ENCODE measurements at places on chromosomes 2 and 18.

- DNase-seq = no peak
Measured at GRCh38 chr2:11237122-11237521, 81.9 kb downstream of the SLC66A3 start.

DNA sequence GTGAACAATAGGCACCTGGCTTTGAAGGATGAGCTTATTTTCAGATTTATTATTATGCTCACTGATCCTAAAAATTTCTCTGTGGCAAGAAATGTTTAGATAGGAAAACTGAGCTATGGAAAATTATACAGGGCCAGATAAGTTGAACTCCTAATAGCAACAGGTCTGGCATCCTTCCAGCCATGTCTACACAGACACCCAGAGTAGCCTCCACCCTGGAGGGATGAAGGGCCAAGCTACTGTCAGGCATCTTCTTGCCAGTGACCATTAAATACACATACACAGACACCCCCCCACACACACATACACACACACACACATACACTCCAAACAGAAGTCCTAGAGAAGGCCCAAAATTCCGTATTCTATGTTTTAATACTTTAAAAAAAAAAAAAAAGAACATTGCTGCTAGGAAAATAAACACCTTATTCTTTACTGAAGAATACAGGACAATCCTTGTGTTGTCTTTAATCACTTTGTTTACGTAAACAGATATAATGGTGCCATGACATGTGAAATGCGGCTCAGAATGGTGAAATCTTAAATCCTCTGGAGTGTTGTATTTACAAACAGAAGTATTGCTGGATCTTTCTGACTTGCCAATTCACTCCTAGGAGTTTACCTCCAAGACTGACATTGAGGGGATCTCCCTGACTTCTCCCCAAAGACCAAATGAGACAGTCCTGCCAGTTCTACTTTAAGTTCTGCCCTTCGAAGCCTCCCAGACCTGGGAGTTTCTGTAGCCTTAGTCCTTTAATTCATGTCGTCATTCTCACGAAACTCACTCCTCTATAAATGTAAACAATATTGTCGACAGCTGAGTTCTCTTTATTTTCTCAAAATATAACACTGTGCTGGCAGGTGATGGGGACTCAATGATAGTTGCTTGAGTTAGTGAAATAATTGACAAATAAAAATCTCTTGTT lies 163.1 kb downstream of the ANTXR1 start:
- DNase-seq = peak; percentile 55

DNA sequence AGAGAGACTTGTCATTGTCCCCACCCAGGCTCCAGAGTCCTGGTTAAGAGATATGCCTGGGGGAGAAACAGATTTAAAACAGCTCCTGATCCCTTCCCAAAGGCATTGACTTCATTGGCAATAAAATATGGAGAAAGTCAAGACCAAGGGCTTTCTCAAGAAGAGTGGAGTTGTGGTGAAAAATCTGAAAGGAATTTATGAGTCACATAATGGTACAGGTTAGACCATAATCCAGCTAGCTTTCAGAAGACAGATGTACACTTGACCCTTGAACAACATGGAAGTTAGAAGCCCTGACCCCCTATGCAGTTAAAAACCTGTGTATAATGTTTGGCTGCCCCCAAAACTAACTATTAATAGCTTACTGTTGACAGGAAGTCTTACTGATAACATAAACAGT lies 599.1 kb upstream of the SOX11 start:
- no peak for DNase-seq

- no peak for DNase-seq
Measured at GRCh38 chr2:158979772-158980171, 11.3 kb downstream of the TANC1 start.

DNA sequence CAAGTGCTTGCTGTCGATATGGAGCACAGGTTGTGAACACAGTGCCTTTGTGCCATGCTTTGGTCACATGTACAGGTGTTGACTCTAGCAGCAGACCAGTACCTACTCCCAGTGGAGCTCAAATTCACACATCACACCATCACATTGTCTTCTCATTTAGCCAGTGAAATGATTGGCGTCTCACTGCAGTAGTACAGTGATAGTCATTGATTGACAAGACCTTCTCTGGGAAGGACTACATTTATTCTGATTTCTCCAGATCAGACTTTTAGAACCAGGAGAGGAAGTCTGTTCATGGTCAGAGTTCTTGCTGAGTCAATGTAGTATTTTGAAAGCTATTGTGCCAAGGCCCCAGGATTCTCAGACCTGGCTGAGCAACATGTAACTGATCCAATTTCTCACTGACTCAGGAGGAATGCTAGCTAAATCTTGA lies 75.2 kb downstream of the FMNL2 start:
- peak; percentile 72 for DNase-seq

- DNase-seq = no peak
Measured at GRCh38 chr18:3920832-3921231, 470.9 kb downstream of the TGIF1 start.

DNA sequence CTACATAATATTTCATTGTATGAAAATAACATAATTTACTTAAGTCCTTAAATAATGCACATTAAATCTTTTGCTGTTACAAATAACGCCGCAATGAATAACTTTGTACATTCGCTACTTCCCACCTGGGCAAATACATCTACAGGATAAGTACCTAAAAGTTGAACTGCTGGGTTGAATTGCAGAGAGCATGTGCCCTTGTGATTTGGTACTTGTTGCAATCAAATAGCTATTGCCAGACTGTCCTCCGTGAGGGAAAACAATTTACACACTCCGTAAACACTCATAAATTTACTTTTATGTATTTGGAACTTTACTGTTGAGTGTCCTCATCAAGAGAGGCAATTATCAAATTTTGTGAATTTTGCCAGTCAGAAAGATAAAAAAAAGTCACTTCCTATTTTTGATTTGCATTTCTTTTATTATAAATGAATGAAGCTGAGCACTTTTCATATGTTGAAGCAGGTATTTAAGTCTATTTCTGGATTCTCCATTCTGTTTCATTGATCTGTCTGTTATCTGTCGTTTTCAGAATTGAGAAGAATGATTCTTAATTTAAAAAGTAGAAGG lies 140.8 kb upstream of the SERTAD2 start:
- no peak for DNase-seq

DNA sequence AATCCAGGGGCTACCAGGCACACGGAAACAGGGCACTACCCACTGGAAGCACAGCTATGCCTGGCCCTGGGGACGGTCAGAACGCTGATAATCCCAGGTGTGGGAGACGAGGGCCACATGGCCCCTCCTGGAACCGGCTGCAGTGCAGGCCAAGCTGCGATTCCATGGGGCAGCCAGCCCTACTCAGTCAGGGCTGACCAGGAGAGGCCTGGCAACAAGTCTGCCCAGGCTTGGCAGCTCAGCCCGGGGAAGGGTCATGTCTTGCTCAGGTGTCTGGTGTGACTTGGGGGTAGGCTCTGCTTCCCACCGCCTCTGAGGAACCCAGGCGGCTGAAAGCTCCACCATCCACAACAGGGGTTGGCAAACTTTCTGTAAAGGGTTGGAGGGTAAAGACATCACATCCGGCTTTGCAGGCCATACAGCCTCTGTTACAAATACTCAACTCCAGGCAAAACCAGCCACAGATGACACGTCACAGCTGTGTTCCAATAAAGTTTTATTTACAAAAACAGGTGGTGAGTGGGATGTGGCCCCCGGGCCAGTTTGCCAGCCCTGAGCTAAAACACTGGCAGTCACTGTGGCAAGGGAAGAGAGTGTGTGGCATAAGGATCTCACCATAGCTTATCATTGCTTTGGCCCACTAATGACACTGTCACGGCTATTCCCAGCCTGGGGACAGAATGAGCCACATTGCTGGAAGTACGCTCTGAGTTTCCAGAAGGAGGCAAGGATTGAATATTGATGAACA lies 85.2 kb downstream of the NDUFA10 start:
- DNase-seq = no peak

- peak; percentile 33 for DNase-seq
Measured at GRCh38 chr2:38233231-38233983, 143.7 kb downstream of the ATL2 start.

DNA sequence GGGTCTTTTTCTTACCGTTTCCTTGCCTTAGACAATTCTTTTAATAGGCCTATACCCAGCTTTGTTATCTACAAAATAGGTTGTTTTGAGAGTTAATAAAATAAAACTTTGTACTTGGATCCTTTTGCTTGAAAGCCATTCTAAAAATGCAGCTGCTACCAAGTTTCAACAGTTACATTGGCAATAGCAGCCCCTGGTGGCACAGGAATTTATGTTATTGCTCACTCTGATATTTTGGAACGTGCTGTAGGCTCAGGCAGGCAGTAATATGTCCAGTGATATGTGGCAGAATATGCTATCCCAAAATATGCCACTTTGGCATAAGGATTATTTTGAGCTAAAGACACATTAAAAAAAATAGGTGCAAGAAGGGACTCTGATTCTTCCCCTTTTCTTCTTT lies 6.7 kb upstream of the COMMD1 start:
- peak; percentile 43 for DNase-seq

- peak; percentile 7 for DNase-seq
Measured at GRCh38 chr2:235762832-235763598, 269.2 kb downstream of the AGAP1 start.

DNA sequence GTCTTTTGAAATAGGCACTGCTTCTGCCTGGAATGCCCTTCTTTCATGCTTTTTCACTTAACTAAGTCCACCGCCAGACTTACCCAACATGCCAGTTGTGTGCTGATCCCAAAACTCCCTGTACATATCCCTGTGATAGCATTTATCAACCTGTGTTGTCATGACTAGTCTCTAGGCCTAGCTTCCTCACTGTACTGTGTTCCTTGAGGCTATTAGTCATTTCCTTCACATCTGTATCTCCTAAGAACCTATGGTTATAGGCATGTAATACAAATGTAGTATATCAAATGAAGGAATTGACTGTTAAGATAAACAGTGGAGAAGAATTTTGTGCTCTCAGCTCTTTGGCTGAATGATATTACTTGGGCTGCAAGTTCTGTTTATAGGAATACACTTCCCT lies 184.3 kb downstream of the CYRIA start:
- DNase-seq = no peak

DNA sequence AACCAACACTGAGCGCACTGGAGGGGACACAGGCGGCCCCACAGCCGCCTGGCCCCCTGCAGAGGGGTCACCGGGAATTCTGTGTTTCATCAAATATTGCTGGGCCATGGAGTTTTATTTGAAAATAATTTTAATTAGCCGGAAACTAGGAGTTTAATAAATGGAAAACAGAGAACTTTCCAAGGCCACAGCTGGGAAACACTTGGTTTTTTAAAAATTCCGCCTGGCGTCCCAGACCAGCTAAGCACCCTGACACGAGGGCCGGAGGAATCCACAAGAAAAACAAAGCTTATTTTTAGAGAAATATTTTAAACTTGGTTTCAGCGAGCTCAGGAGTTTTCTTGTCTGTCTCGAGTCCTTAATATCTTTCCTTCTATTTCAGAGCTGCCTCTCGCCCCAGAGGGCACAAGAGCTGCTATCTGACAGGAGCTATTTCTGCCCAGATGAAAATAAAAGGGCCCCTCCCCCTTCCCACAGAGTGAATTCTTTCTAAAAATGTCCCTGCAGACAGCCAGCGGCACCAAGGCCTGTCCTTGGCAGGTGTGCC lies 8.2 kb downstream of the ZFP36L2 start:
- DNase-seq = no peak

DNA sequence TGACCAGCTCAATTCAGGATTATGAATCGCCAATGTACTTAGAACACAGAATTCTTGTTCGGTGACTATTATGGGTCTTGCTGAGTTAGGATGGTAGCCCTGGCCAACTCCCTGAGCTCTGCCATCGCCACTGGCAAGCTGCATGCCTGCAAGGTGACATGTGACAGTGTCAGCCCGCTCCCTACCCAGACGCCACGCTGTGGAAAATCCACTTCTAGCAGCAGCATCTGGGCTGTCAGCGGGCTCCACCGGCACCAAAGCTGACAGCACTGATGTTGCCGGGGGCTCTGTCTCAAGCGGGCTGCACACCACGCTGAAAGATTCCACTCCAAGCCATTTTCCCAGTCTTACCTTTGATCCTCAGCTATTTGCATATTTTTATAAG lies 100.7 kb downstream of the MYT1L start:
- no peak for DNase-seq

DNA sequence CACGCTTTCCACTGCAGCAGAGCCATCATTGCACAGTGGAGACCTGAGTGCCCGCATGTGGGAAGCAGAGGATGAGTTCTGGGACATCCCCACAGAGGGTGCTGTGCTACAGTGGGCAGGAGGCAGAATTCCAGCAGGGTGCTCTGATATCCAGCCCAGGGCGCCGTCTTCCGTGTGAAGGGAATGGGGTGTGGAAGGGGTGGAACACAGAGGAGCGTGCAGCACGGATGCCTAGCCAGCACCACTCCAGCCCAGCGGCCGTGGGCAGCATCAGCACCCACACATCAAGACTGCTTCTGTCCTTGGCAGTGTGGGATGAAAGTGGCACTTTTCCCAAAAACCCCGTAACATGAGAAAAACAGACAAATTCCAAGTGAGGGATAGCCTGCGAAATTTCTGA lies 134.3 kb downstream of the ZNF236 start:
- no peak for DNase-seq

DNA sequence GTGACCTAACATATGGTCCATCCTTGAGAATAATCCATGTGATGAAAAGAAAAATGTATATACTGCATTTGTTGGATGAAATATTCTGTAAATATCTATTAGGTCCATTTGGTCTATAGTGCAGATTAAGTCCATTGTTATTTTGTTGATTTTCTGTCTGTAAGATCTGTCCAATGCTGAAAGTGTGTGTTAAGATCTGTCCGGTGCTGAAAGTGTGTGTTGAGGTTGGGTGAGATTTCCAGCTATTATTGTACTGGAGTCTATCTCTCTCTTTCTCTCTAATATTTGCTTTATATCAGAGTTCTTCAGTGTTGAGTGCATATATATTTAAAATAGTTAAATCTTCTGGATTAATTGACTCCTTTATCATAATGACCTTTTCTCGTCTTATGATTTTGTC lies 828.8 kb upstream of the CRIM1 start:
- peak; percentile 0 for DNase-seq

GRCh38 chr2:232290668-232291067 lies 87.9 kb upstream of the ALPP start:
- DNase-seq = no peak

DNA sequence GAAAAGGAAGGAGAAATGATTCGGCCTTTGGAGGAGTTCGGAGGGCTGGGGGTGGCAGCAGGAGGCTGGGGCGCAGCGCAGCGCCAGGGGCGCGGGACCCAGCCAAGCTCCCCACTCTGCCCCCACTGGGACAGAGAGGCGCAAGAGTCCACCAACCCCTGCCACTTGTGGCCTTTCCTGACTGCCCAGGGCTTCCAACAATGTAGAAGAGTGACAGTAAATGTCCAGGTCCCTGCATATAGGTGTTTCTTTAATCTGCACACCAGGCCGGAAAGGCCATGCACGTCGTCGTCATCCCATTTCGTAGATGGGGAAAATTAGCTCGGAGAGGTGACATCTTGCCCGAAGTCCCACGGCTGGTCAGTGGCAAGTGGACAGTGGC lies 96.6 kb downstream of the INHBB start:
- no peak for DNase-seq

- no peak for DNase-seq
Measured at GRCh38 chr2:98892871-98893270, 43.2 kb downstream of the CRACDL start.

- peak; percentile 86 for DNase-seq
Measured at GRCh38 chr2:241637018-241637794, at the start of the genes ATG4B and THAP4. ATG4B (plus strand) TSS chr2:241637693; CDS start chr2:241637715, 22 bp downstream. THAP4 (minus strand) TSS chr2:241637158; CDS start chr2:241637017, 141 bp downstream.

GRCh38 chr2:134399096-134399495 lies 145.2 kb downstream of the MGAT5 start:
- DNase-seq = peak; percentile 58

GRCh38 chr2:11477994-11478393 lies 12.0 kb upstream of the E2F6 start:
- DNase-seq = peak; percentile 88

GRCh38 chr2:68295516-68295915 lies 24.2 kb downstream of the CNRIP1 start:
- DNase-seq = no peak

Measured in fibroblast of pulmonary artery (primary cell).